A172 (cell line): ENCODE measurements at places on chromosomes 6 and 20. TPM values are rescaled to one million over a fixed set of nuclear protein-coding genes. Genes with fewer than 3 reads are reported as not detected.

BPIFB2 gene
- total RNA-seq, result not detected in 2 replicates

SIRPB2 gene
- not detected in 2 replicates for total RNA-seq

C4A gene
- 1.2 and 1.6 TPM in 2 replicates for total RNA-seq

LY6G6F gene
- total RNA-seq, result not detected in 2 replicates

PTCRA gene
- total RNA-seq, result not detected in 2 replicates

GRCh38 chr6:111534231-111534751, 51.3 kb upstream of the REV3L start:
- DNase-seq, result peak; percentile 9

DNA sequence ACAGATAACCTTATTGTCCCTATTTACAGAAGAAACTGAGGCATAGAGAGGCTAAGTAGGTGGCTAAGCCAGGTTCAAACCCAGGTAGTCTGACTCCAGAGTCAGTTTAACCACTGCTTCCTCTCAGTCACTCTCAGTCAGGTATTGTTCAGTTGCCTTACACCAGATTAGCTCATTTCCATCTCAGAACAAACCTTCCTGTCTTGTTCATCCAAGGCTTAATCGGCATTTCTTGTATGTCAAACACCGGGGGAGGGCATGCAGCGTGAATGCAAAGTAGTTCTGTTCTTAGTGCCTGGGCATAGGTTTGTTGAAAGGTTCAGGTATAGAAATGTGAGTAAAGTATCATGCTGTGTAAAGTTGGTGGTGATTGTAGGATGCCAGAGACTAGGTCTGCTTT, 51.7 kb downstream of the CTNNBL1 start:
- DNase-seq, result no peak

DNA sequence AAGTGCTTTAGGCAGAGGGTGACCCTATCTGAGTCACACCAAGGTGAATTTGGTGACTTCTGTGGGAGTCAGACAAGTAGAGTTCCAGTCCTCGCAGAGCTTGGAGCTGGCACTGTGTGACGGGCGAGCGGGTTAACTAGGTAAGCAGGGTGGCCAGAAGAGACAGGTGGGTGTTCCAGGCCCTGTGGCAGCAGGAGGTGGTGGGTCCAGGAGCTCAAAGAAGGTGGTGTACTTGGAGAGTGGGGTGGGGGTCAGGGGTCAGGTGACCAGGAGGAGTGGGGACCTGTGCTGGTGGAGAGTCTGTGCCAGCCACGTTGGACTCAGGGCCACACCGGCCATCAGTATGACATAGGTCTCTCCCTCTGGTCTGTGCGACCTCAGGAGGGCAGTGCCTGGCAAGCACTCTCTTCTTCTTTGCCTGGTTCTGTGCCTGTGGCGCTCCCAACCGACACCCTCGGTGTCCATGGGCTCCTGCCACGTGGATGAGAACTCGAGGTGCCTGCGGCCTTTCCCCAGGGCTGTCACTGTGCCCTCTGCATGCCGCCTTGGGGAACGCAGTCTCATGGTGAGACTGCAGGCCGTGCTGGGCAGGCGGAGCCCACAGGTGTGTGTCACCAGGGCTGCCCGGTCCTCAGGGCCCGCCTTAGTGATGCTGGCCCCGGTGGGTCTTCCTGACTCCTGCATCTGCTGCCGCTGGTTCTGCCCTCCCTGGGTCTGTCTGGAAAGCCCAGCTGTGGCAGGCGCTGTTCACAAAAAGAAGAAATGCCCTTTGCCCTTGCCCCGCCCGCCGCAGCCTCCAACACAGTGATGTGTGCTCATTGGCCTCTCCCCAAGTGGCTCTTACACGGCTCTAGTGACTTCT, 1.6 kb downstream of the MRGBP start:
- DNase-seq, result no peak

DNA sequence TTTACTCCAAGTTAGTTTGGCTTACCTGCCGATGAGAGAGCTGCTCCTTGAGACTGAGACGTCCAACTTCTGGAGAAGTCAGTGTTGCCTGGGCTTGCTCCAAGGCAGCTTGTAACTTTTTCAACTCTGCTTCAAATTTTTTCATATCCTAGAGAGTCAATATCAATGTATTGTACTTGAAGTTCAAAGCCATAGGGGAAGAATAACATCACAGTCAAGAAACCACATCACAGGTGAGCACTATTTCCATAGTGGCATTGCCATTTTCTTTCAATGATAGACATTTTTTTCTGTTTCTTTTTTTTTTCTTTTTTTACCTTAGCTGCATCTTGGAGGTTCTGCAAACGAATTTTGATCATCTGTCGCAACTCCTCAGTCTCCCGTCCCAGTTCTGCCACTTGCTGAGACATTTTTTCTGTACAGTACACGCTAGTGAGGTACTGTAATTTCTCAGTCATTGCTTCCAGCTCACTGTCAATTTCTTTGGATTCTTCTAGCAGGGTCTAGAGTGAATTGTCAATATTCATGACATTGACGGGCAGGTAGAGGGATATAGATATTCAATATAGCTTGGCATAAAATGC, 326.7 kb downstream of the SYNE1 start:
- DNase-seq, result no peak

DNA sequence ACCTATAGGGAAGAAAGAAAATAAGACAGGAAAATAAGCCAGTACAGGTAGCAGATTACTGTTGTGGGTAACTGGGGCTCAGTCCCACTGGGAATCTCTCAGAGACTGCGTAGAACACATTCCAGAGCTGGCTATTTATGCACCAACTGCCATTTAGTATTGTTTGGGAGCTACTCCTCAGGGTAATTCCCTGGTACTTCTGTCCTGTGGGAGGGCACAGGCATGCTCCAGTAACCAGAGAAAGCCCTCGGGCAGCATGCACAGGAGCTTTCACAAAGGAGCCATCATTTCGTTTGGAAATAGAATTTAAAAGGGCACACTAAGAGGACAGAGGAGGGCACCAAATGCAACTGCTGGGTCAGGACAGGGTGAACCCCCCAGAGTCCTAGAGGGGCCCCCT, 148.0 kb upstream of the LRFN2 start:
- no peak for DNase-seq

DNA sequence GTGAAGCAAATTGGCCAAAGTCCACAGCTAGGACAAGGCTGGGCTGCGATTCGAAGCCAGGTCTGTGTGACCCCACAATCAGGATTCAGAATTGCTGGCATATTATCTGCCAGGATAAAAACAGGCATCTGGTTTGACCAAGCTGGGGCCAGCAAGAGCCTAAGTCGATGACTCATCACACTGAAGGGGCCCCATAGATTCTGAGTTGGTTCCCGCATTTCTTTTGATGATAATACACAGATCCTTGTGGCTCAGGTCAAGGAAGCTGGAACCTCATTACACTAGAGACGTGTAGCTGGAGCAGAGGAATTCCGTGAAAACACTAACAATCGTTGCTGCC, 6.5 kb downstream of the KCNB1 start:
- DNase-seq, result peak; percentile 38

GRCh38 chr6:128507337-128508310, 12.8 kb downstream of the PTPRK start:
- peak; percentile 56 for DNase-seq

GRCh38 chr20:32674362-32674789, 635 bp upstream of the C20orf203 start:
- peak; percentile 72 for DNase-seq

DNA sequence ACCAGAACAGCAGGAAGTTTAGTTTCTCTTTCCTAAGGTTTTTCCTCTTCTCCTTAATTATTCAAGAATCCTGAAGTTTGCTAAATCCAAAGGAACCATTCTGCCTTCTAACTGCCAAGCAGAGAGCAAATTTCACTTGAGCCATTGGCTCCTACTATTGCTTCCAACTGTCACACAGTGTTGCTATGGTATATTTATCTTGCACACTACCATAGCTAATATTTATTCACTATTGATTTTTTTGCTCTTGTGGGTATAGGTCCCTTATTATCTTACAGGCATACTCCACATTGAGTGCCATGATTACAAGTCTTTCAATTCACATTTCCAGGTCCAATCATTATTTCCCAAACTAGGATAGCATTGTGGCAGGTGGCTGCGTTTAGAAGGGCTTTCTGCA, 266.7 kb upstream of the FLRT3 start:
- DNase-seq, result no peak
